ENCODE measurements at places on chromosomes 1 and 21.

- DNase-seq: no peak
Measured at GRCh38 chr1:206922524-206922923, 783 bp upstream of the FCMR start.

DNA sequence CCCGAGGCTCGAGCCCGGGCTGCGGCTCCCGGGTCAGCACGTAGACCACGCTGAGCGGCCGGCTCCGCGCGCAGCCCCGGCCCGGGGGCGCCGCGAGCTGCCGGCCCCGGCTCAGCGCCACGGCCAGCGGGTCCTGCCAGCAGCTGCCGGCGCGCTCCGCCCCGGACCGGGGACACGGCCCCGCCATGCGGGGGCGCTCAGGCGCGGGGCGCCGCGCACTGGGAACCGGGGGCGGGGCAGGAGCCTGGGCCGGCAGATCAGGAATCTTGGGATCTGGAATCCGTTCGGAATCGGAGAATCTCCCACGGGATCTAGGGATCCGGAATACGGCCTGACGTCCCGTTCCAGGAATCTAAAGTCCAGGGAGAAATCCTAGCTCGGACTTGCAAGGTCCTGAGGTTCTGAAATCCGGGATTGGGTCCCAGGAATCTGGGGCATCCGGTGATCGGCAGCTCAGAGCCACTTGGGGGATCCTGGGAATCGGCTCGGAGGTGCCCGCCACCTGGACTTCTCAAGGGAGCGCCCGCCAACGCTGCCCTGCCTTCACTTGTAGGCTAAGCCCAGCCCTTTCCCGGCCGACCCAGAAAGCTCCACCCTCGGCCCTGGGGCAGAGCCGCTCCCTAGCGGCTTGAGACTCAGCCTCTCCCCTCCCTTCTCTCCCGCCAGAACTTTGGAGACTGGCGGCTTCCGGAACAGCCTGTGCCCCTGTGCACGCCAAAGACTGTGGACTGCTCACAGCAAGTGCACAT, at the start of gene MAP3K6:
TSS of gene MAP3K6 (minus strand) at position 551 of the 749 bp plus-strand sequence. CDS start at position 187, 364 bp downstream.
- no peak for DNase-seq

- no peak for DNase-seq
Measured at GRCh38 chr1:38815903-38816627, 43.5 kb downstream of the RRAGC start.

DNA sequence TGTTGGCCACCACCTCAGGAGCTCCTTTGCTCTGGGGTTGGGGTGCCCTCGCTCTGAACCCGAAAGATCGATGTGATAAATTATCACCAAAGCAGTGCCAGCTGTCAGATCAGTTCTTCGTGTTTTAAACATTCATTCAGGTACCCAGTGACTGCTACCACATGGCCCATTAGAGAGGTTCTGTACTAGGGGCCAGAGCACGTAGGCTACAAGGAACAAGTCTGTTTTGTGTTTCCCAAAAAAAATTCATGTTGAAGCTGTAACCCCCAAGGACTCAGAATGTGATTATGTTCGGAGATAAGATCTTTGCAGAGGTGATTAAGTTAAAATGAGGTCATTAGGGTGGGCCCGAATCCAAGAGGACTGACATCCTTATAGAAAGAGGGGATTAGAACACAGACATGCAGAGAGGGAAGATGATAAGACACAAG, 526.9 kb downstream of the NPHP4 start:
- DNase-seq: no peak

GRCh38 chr1:77415579-77415978, 133.8 kb downstream of the AK5 start:
- no peak for DNase-seq

GRCh38 chr21:38760017-38760761, 45.5 kb upstream of the ETS2 start:
- DNase-seq: no peak

DNA sequence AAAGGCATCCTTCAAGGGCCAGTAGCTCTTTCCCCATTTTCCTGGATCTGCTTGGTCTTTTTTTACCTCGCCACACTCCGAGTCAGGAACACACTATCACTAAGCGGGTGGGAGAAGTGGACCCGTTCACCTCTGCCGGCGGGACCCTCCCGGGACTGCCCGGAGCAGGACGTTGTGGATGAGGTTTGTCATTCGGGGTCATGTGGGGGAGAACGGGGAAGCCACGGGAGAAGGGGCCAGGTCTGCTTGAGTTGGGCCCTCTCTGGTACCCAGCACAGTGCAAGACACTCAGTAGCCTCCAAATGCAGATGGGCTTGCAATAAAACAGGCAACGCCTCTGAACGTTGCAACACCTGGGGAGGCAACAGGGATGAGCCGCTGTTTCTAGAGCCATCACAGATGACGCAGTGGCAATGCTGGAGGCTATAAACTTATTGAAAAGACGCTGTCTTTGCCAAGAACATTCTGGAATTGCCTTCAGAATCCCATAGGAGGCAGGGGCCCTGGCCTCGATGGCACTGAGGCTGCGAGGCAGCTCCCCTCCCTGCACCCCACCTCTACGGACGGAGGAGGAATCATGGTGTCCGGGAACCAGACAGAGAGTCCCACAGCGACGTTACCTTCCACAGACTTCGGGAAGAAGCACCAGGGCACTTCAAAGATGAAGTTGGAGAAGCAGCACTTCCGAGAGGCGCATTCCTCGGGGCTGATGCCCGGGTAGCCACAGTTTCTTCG, 3.8 kb downstream of the TFF2 start:
- no peak for DNase-seq

- no peak for DNase-seq
Measured at GRCh38 chr1:242731446-242731845, 206.9 kb upstream of the PLD5 start.

DNA sequence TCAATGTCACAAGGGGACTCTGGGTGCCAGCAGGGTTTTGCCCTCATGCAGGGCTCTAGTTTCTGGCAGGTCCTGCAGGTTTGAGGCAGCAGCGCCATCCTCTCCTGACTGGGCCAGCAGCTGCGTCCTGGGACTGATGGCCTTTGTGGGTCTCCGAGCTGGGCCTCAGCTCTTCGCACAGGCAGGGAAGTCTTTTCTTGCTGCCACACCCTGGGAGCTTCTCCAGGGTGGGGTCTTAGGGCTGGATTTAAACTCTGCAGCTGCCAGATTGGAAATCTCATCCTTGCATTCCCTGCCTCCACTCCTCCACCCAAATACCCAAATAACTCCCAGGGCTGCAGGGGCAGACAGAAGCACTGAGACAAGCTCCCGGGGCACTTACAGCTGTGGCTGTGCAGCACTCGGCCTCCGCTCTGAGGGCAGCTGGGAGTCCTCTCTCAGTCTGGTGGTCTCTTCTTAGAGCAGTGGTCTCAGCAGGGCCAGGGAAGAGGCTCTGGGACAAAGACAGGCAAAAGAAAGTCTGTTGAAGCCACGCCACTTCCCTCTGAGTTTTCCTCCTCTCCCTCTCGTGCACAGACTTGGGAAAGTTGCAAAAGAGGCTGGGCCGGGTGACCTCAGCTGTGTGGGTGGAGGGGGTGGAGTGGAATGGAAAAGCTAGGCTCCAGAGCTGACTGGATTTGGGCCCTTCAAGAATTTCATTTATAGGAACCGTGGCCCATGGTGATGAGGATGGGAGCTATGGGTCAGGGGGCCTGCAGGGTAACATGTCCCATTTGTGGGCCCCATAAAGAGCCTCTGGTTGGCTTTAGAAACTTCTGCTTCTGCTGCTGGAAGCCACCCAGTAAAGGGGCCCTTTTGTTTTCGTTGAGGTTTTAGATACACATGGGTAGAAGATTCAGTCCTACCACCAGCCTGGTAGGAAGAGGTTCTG, at the start of gene RAB7B:
TSS of gene RAB7B (minus strand) at position 525 of the 931 bp plus-strand sequence. CDS start 9,260 bp downstream, outside the sequence.
- DNase-seq: no peak

GRCh38 chr1:92975551-92976232, 14.4 kb upstream of the DIPK1A start:
- DNase-seq: no peak

DNA sequence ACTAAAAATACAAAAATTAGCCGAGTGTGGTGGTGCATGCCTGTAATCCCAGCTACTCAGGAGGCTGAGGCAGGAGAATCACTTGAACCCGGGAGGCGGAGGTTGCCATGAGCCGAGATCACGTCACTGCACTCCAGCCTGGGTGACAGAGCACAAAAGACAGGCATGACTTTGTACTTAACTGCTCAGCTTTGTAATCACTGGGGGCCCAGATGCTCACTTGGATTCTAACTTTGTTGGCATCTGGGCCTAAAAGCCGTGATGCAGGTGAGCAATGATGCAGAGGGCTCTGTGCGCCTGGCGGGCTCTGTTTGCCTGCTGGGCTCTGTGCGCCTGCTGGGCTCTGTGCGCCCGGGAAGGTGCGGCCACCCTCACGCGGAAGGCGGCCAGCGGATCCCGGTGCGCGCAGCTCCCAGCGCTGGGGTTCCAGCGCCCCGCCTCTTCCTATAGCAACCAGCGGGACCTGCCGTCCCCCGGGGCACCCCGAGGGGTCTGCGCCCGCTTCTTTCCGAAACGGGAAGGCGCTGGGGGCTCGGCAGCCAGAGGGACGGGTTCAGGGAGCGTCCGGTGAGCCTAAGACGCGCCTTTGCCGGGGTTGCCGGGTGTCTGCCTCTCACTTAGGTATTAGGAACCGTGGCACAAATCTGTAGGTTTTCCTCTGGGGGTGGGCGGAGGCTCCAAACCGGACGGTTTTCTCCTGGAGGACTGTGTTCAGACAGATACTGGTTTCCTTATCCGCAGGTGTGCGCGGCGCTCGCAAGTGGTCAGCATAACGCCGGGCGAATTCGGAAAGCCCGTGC, 31.7 kb downstream of the PRMT2 start:
- DNase-seq: no peak

DNA sequence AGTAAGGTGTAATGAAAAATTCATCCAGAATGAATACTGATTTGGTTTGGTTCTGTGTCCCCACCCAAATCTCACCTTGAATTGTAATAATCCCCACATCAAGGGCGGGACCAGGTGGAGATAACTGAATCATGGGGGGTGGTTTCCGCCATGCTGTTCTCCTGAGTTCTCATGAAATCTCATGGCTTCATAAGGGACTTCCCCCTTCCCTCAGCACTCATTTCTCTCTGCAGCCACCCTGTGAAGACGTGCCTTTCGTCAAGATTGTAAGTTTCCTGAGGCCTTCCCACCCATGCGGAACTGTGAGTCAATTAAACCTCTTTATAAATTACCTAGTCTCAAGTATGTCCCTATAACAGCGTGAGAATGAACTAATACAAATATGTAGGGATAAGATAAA, 5.5 kb upstream of the SYNJ1 start:
- no peak for DNase-seq

DNA sequence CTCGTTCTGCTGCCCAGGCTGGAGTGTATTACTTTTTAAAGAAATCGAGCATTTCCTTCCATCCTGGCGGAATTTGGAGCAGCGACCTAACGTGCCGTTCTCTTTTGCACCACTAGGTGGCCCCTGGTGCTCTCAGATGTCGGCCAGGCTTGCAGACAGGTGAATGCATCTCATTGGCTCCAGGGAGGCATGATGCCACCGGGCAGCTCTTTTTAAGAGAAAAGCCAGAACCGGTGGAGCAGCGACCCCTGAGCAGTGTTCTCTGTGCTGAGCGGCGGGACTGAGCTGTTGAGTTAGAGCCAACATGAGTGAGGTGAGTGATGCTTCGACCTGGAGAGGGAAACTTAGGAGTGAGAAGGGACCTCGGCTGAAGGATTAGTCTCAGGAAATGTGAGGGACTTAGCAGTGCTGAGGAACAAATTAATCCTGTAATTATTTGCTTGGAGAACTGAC, at the start of gene PCP4:
TSS of gene PCP4 (plus strand) at position 241 of the 453 bp plus-strand sequence. CDS start at position 305, 64 bp downstream.
- no peak for DNase-seq

GRCh38 chr1:56881417-56881816, 26.8 kb downstream of the C8A start:
- DNase-seq: no peak

DNA sequence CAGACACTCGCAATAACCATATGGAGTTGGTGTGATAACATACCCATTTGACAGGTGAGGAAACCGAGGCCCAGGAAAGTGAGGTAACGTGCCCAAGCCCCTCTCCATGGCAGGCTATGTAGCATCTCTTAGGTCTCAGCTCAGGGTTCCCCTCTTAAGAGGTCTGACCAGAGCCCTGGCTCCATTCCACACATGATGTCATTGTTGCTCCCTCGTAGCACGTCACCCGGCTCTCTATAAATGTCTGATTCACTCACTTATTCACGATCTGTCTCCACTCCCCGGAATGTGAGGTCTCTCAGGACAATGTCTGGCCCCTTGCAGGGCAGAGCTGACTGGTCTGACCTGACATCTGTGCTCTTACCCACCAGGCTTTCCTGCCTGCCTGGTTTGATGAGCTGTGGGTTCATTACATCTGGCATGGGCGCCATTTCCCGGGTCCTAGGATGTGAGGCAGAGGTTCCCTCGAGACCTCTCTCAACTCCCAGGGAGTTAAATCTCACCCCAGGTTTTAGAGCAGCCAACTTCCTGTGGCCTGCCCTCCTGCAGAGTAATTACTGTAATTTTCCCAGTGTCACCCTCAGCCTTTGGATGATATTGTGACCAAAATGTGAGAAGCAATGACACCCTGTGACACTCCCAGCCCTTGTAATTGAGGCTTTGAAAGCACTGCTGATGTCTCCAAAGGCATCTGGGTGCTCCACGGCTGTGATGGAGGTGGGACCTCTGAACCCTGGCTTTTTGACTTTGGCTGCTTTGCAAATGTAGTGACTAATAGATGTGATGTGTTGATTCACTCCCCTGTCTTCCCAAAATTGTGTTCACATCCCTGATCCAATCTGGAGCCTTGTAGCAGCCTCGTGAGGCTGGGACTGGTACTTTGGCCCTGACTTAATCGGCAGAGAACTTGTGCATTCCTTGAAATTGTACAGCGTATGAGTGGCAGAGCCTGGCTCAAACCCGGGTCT, 10.6 kb downstream of the ACTL8 start:
- DNase-seq: no peak

GRCh38 chr1:176017722-176018121, 189.4 kb downstream of the COP1 start:
- DNase-seq: no peak

- no peak for DNase-seq
Measured at GRCh38 chr1:101664726-101665125, 332.0 kb downstream of the OLFM3 start.

GRCh38 chr1:8463144-8463927, 145.4 kb downstream of the SLC45A1 start:
- DNase-seq: no peak

DNA sequence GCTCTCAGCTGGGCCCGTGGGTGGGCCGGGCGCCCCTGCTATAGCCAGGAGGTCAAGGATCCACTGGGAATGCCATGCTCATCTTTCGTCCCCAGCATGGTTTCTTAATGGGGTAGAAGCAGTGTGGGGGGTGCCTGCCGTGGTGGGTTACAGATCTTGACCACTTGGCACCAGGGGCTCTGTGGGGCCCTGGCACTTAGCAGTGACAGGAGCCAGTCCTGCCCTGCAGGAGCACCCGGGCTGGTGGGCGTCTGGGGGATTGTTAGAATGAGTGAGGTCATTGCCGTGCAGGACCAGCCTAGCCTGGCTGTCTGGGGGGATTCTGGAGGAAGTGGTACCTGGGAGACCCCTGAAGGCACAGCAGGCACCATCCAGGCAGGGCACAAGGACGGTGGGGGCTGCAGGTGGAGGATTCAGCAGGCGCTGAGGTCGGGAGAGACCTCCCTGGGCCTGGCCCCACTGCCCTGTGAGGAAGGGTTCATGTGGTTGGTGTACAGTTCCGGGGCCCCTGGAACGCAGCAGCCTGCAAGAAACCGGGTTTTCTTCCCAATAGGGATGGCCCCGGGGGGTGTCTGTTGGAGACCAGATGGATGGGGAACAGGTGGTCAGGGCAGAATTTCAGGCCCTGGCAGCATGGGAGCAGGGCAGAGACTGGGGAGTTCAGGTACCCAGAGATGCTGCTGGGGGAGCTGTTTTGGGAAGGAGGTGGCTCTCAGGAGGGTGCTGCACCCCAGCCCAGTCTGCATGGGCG, 4.8 kb downstream of the AIRE start:
- no peak for DNase-seq

Measured in stimulated activated CD8-positive, alpha-beta memory T cell treated with anti-CD3 and anti-CD28 coated beads, Interleukin-12 subunit alpha, Interleukin-12 subunit beta, amount 100 ng/mL, for 4 hours (primary cell).